ENCODE measurements at places on chromosomes 7 and 10. TPM values are rescaled to one million over a fixed set of nuclear protein-coding genes. Genes with fewer than 3 reads are reported as not detected.
A peak's percentile ranks its signal among the peaks of the same experiment; 100 is the strongest.

- DNase-seq = no peak
Observed at GRCh38 chr10:85655411-85655810, 711.2 kb downstream of the GRID1 start.

DNA sequence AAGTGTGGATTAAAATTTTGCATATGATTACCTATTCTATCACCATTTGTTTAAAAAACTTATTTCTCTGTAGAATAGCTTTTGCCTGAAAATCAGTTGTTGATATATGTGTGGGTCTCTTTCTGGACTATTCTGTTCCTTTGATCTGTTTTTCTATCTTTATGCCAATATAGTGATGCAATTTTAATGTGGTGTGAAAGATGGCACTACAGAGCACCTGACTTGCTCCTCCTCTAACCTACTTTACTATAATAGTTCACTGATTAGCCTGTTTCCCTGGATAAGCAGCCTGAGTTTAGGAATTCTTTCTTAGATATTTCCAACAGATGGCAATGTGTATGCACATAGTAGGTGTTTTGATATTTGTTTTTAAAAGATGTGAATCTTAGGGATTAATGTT lies 294.5 kb downstream of the AUTS2 start:
- no peak for DNase-seq

DNA sequence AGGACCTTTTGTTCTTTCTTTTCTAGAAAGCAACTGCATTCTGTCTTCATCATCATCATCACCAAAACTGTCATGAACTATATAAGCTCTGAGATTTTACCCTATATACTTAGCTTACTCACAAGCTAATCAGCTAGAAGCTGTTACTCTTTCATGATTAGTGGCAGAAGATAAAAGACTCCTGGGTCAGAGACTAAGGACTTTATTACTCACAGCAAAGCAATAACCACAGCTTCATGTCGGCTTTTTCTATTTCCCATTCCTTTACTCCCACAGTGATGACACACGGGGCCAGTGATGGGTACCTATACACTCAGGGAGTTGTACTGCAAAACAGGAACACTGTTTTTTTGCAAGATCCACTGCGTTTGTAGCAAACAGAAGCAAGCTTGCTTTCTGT lies 8.4 kb upstream of the C10orf88 start:
- DNase-seq = no peak

DNA sequence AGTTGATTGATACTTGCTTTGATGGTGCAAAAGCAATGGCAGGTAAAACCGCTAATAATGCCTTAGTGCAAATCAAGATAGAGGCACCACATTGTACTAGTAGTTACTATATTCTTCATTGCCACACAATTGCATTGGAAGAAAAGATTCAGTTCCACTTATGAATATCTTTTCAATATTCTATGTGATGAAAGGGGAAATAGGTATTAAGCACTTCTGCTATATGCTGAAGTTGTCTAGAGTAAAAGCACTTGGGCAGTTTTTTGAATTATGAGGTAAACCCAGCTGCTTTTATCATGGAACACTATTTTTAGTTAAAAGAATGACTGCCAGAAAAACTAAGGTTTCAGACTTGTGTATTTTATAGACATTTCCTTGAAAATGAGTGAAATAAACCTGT lies 15.5 kb downstream of the ENTPD7 start:
- DNase-seq = no peak

DNA sequence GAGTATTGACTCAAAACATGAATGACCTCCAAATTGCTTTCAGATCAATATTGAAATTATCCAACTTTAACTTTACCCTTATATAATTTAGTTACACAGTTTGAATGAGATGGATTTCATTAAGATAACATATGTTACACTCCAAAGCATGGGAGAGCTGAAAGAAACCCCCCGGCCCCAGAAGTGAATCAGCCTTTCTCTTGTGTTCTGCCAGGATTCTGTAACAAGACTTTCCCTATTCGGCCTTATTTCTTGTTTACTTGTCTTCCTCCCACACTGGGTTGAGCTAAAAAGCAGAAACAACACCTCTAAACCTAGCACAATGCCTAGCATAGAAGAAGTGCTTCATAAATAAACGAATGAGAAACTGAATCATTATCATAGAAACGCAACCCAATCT lies 224.8 kb downstream of the ADAM12 start:
- no peak for DNase-seq

- peak; percentile 47 for DNase-seq
Observed at GRCh38 chr7:2553831-2554581, 1.3 kb downstream of the BRAT1 start.

DNA sequence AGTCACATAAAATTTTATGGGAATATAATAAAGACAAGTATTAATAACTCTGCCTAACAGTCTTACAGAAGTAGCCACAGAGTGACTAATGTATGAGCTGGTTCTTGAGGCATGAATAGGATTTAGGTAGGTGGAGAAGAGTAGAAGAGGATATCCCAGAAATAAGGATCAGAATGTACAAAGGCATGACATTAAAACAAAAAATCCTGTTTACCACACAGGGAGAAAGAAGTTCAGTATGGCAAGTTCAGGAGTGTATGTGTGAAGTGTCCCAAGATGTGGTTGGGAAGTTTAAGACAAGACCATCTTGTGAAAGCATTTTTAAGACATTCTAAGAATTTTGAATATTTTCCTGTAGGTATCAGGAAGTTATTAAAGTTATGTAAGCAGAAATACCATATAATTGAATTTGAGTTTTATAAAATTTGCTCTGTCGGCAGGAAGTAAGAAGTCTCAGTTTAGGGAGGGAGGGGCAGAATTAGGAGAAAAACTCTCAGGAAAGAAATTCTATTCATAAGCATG lies 64.7 kb upstream of the CAV2 start:
- DNase-seq = no peak

DNA sequence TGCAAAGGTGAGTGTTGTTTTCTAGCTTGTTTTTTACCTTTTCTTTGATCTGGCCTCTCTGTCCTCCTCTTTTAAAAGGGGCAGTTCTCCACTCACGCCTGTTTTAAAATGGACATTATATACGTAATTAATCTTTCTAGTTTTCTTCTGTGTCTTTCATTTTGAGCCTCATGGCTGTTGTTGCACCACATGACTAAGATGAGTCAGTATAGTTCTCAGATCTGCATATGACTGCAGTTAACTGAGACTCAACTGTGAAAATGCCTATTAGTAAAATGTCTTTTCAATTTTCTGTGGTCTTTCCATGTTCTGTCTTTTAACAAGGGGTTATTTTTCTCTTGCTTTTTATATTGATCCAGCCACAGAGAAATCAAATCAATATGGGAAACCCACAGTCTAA lies 296.1 kb downstream of the CDK14 start:
- no peak for DNase-seq

- no peak for DNase-seq
Observed at GRCh38 chr7:94350734-94351133, 44.0 kb upstream of the COL1A2 start.

- DNase-seq = no peak
Observed at GRCh38 chr7:36562121-36562520, 162.2 kb downstream of the AOAH start.

- no peak for DNase-seq
Observed at GRCh38 chr7:2956076-2956475, 87.6 kb downstream of the CARD11 start.

DNA sequence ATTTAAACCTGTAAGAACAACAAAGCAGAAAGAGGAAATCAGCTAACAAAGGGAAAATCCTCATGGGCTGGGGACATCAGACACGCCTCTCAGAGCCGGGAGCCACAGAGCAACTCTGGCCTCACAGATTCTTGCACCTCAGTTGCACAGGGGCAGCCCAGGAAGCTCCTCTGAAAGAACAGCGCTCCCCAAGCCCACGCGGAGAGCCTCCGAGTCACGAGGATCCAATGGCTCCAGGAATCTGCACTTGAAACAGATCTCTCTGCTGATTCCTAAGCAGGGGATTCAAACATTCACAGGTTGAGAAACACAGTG lies 213.2 kb upstream of the MGMT start:
- DNase-seq = no peak

DNA sequence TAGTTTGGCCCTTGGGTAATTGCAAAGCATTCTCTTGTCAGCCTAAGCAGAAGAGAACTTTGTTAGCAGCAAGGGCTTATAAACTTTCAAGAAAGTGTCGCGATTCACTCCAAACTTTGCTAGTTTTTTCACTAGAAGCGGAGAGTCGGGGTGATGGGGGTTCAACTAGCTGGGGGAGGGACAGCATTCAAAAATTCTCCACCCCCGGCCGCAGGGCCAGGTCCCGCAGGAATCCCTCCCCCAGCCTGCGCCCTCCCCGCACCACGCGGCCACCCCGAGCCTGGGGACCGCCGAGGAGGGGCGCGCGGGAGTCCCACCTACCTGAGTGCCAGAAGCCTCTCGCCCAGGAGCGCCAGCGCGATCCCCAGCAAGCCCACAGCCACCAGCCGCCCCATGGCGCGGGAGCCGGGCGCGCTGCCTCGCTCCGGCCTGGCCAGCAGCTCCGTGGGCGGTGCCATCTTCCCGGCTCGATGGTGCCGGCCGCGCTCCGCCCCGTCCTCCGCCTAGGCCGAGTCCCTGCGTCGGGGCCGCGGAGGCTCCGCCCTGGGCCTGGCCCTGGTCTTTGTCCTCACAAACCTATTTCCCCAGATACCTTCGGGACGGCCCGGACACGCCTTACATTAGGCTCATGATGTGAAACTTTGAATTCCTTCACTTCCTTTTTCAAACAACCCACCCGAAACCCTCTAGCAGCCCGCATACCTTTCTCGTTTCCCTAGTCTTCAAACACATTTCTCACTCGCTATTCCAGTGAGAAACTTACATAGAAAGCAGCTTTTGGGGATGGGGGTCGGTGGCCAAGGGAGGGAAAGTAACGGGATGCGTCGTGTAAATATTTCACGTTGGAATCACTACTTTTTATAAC lies at the start of gene PON2:
Gene PON2, minus strand, starts transcription at position 472 of the 865 bp plus-strand sequence. Its CDS starts 77 bp downstream, at position 395.
- DNase-seq = peak; percentile 81

- no peak for DNase-seq
Observed at GRCh38 chr7:77862691-77863090, 64.1 kb downstream of the PHTF2 start.

GRCh38 chr10:101525848-101526247 lies 62.2 kb downstream of the POLL start:
- DNase-seq = no peak

DNA sequence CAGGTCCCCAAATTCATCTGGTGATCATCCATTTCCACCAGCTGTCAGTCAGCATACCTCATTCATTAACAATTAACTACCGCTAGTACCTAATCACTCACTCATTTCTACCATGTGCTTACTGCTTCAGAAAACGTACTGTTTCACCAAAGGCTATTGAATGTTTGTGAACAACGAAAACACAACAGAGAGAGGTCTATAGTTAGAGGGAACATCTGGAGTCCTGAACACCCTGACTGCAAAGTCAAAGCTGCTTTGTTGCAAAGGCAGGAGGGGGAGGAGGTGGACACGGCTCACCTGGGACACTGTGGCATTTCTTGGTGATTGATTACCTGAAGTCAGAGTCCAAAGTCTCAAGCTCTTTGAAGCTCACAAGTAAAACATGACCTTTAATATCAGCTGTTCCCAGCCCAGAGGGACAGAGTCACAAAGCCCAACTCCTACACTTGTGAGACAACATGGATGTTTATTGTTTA lies 342.3 kb upstream of the ADARB2 start:
- no peak for DNase-seq

DNA sequence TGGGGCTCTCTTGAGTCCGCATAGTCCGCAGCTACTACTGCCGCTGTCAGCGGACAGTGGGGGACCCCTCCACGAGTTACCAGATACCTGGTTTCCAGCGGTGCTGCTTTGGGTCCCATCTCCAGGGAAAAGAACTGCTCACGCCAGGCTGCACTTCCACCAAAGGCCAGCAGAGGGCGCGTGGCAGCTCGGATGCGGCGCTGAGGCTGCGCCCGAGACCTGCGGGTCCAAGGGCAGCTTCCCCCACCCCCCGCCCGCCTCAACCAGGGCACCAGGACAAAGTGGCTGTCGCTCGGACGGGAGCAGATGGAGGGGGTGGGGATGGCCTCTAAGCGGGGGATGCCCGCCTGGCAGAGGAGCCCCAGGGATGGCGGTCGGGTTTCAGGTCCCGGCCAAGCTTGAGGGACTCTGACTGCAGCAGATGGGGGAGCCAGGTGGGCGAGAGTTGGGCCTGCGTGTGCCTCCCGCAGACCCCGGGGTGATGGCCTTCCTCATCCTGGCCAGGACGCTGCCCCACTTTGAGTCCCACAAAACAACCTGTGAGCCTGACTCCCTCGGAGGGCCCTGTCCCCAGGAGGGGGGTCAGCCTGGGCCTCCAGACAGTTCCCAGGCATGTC lies 23.8 kb upstream of the ZNF735 start:
- DNase-seq = no peak

GRCh38 chr7:121961089-121961867 lies 88.3 kb downstream of the PTPRZ1 start:
- DNase-seq = no peak

DNA sequence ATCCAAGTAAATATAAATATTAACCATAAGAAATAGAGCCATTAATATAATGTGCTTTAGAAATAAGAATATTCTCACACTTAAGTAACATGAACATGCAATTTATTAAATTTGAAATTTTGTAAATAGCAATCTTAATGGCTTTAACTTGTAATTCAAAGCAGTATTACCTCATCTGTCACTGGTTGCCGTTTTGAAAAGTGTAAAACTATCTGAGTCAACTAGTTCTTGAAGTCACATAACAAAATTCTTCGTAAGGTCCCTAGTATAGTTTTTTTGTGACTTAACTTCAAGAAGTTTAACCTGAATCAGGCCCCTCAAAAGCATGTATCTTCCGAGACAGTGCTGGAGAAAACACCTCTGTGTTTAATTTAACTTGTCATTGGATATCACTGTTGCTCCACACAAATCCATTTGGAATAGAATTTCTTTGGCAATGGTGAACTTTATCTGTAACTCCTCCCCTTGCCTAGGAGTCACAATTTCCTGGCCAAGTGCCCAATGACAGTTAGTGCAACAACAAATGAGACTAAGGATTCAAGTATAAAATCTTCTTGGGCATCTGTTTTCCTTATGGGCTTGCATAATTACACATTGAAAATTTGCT lies 47.1 kb downstream of the NT5C2 start:
- no peak for DNase-seq

- no peak for DNase-seq
Observed at GRCh38 chr10:11447586-11447985, 163.9 kb downstream of the USP6NL start.

DNA sequence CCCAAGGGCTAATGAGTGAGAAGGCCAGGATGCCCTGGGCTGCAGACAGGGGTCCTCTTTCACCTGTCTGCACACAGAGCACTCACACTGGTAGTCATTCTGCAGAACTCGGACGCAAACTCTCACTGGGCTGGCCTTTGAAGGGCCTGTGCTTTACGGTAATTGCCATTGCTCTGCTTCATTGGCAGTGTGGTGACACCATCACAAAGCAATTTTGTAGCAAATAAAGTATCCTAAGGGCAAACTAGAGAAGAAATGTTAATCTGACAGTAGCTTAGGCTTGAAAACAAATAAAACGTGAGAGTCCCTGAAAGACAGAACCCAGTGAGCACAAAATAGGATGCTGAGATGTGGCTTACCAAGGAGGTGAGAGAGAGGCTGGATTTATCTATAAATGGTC lies 30.6 kb upstream of the FIGNL1 start:
- DNase-seq = no peak

- no peak for DNase-seq
Observed at GRCh38 chr7:30613366-30614325, 19.0 kb downstream of the GARS1 start.

GRCh38 chr10:122282253-122282671 lies 11.2 kb downstream of the BTBD16 start:
- no peak for DNase-seq

The ADK gene
- 16.4 TPM for total RNA-seq

The CDNF gene
- total RNA-seq = 2.2 TPM

The GSTO2 gene
- 2.0 TPM for total RNA-seq

The SMO gene
- 5.9 TPM for total RNA-seq

The ABCA13 gene
- total RNA-seq = 0.61 TPM

The GAD2 gene
- total RNA-seq = not detected

The ECHDC3 gene
- 11.8 TPM for total RNA-seq

The HHEX gene
- not detected for total RNA-seq
